ENCODE measurements at places on chromosomes 3 and 15.

GRCh38 chr3:158782283-158782989 is 19.4 kb upstream of the MFSD1 start:
- DNase-seq: no peak

GRCh38 chr3:134803051-134803505 is 8.0 kb downstream of the EPHB1 start:
- no peak for DNase-seq

DNA sequence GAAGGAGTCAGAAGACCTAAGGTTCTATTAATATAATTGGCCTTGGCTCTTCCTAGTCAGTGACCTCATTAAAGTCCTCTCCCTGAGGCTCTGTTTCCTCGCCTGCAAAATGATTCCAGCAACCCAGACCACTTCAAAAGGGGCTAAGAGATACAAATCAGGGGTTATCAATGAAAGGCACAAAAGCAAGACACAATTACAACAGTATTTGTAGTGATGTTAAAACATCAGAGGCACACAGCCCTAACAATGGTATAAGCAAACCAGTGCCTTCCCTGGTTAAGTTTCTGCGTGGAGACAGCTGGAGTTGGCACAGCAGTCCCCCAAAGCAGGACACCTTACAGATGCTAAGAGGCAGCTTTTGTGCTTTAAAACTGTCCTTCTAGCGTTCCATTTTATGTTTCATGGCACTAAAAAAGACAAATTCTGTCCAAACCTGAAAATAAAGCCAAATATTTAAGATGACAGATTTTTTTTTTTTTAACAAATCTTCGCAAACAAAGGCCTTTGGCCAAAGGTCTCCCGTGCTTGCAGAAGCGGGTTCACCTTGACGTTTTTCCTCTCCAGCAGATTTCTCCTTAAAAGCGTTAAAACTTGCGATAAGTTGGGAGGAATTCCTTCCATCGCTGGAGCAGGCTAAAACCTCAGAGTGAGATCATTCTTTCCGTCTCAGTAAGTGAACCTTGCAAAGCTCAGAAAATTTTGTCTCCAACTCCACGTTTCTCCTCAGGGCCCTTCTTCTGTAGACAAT is 999 bp downstream of the ZNF280D start:
- no peak for DNase-seq

GRCh38 chr15:62307551-62307950 is 142.5 kb upstream of the C2CD4B start:
- no peak for DNase-seq

DNA sequence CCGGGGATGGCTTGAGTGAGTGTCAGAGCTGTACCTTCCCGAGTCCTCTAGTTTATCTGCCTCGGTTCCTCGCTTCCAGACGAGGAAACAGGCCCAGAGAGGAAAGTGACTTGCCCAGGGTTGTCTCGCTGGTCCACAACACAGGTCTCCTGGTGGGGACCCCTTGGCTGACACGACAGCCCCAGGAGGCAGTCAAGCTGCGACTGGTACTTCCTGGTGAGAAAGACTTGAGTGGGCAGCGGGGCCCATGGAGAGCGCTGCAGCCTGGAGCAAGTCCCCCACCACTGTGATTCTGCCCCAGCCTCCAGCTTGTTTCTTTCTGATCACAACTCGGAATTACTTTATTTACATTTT is 600 bp upstream of the CHRNA5 start:
- DNase-seq: no peak

DNA sequence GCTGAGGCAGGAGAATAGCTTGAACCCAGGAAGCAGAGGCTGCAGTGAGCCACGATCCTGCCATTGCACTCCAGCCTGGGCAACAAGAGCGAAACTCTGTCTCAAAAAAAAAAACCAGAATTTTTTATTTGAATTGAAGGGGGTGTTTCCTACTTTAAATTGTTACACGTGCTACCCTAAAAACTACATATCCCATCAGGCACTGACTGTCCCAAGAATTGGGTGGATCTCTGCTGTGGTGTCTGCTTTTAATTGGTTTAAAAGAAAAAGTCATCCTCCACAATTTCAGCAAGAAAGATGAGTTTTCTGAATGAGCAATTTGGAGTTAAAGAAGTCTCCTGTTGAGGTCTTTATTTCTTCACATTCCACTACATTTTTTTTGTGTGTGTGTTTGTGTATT is 2.1 kb downstream of the PDIA3 start:
- no peak for DNase-seq

GRCh38 chr15:97899981-97900380 is 60.5 kb upstream of the ARRDC4 start:
- no peak for DNase-seq

- DNase-seq: no peak
Measured at GRCh38 chr15:35630985-35631384, 85.0 kb upstream of the DPH6 start.

DNA sequence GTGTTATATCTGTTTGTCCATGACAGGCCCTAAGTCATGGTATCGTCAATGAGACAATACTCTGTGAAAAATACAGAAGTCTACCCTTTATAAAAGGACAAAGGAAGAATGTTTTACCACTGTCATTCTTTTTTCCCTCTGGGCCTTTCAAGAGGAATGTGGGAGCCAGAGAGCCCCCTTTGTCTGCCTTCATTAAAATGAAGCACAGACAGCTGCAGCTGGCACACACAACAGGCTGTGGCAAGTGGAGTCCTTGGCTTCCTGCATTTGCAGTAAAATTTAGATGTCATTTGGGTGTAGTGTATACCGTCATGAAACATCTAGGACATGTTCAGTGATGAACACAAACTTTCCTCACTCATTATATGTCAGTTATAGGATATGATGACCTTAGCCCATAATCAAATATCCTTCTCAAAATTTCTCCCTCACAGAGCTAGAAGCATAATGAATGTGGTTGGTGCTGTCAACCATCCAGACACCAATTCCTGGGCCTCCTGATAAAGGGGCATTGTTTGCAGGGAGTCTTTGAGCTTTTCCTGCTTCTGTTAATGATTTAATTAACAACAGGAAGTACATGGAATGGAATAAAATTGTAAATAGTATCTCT is 76.4 kb downstream of the DHX36 start:
- no peak for DNase-seq

DNA sequence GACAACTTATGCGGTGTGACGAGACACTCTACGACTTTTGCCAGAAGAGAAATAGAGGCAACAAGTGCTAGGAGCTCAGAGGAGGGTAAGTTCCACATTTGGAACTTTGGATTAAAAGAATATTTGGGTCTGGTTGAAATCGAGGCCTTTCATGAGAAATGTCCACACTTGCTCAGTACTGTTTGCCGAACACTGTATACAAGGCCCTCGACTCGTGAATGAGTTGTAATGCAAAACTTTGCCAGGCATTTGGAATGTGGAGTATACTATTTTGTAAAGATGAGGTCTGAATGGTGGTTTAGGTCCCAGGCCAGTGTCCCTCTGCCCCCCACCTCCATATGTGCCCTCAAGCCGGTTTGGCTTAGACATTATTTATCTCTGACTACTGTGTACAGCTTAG is 73.9 kb downstream of the IGF1R start:
- no peak for DNase-seq
